Cortex of kidney (tissue), 1 donor: ENCODE measurements at places on chromosomes 2 and 18.

DNA sequence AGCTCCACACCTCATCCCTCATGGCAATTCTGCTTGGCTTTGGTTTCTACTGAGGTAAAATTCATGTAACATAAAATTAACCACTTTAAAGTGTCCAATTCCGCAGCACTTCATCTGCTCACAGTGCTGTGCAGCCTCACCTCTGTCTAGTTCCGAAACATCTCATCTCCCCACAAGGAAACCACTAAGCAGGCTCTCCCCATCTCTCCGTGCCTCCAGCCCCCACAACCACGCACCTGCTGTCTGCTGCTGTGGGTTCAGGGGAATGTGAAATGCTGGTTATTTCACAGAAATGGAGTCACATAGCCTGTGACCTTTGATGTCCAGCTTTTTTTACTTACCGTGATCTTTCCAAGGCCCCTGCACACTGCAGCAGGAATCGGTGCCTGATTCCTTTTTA lies 7.7 kb upstream of the GPC1 start:
- no peak for DNase-seq

DNA sequence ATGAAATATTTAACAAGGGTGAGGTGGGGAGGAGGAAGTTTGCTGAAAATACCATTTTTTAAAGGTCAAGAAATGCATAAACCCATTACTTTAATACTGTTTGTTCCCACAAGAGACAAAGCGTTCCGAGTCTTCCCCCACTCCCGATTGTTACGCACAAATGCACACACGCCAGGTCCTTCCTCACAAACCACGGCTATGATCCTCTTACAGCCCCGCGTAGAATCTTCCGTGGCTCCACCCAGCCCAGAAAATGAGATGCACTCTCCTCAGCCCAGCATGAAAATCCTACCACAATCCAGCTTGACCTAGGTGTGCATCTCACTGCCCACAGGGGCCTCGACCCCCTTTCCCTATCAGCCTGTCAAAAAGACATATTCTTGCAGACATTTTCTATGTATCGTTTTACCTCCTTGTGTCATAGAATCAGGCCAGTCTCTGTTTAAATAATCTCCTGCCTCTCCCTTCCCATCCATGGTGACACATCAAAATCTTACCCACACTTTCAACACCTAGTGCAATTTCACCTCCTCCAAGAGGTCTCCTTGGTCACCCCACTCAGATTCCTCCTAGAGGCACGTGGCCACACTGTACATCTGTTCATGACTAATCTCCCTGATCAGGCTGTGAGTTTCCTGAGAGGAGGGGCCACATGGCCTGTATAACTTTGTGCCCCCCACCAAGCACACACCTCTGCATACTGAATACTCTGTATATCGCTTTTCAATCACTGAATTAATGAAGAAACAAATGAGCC lies 491.0 kb upstream of the KLHL29 start:
- no peak for DNase-seq

DNA sequence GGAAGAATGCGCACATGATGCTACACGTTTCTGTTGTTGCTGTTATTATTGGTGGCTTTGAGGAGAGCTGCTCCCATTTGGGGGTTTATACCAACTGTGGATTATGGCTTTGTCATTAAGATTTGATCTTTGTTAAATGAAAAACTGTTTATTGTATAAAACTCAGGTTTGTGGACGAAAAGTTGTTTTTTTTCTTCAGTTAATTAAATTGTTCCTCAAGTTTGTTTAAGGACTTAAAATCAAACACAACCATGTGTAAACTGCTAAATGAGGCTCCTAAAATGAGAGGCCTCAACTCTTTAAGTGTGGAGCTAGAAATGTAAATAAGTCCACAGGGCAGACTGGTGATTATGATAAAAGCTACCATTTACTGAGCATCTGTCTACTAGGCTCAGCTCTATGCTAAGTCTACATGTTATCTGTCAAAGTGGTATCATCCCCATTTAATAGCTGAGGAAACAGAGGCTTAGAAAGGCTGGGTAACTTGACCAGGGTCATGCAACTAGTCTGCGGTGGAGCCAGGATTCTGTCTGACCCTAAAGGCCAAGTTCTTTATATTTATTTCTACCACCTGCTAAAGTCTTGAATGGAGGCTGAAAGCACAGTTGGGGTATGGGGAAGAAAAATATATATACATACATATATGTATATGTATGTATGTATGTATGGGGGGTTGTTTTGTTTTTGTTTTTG lies 4.1 kb downstream of the MYCN start:
- no peak for DNase-seq

DNA sequence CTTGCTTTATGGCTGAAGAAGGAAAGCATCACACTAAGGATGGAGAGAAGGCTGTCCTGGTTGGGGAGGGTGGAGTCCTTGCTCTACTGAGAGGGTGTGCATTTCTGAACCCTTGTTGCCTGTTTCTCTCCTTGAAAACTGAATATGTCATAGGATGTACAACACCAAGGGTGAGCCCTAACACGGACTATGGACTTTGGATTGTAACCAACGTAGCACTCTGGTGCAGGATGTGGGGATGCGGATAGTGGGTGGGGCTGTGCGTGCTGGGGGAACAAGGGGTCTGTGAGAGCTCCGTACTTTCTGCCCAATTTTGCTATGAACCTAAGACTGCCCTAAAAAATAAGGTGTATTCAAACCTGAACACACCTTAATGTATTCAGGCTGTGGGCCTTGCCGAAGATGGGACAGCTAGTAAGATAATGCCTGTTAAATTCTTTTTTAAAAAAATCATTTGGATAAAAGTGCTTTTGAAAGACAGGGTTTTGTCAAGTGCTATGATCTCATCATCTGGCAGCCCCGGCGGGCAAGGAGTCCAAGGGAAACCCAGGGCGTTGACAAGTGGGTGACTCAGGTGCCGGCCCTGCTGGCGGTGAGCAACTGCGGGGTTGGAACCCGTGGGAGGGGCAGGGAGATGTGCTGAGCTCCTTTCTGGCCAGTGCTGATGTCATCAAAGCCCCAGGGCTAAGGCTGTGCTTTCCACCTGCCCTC lies 54.0 kb downstream of the GATA6 start:
- no peak for DNase-seq

DNA sequence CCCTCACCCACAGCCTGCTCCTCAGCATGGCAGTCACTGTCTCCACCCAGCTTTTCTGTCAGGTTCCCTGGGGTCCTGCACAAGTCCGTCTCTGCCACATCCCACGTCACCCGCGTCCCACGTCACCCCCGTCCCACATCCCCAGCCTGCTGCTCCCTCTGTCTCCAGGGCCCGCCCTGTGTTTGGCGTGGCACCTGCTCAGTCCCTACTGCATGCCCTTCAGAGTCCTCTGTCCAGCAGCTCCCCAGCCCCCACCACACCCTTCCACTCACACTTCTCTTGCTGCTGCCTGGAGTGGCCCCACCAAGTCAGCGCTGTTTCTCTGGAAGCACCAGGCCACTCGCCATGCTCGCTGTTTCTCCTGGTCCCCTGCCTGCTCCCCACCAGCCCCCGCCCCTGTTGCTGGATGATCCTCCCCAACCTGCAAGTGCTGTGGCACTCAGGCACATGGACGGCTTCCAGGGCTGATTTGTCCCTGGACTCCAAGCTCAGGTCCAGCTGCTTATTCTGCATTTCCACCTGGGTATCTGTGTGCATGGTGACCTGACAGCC lies 18.8 kb downstream of the ATG4B start:
- DNase-seq: no peak

DNA sequence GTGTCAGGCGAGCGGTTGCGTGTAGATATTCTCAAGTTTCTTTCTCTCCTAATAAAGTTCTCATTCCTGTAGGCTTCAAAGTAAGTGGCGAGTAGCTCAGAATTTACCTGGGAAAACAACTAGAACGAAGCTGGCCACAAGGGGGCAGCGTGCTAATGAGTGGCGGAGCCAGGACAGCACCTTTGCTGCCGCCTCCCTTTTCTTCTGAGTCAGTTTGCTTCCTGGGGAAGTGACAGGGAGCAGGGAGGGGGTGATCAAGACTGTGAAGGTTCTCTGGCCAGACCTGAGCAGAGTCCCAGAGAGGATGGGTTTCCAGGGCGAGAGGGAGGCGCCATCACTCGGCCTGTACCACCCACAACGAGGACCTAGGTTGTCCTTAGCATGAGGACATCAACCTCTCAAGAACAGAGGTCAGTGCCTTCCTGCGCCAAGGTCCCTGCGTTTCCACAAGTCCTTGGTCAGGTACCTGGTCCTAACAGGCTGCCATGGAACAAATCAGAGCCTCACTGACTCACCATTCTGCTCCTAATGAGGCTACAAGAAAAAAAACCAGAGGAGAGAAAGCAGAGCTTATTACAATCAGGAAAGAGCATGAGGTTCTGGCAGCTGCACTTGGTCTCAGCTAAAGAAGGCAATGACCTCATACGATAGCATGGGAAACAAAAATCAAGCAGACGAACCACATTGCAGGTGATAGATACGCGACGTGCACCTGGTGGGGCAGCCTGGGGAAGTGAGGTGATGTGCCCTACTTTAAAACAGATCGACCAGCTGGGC lies 98.7 kb downstream of the PLB1 start:
- no peak for DNase-seq

DNA sequence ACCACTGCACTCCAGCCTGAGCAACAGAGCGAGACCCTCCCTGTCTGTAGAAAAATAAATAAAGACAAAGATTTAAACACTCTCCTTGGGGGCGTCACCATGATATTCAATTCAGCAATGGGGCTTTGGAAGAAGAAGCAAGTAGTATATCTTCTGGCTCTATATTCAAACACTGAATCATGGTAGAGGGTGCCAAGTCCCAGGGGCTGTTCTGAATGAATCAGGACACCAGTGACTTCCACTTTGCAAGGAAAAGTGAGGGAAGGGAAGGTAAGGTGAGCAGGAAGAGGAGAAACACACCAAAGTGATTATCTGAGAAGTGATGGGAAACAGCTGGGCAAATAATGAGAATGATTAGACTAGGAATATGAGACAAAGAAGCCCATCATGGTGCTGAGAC lies 80.5 kb downstream of the AAK1 start:
- no peak for DNase-seq

DNA sequence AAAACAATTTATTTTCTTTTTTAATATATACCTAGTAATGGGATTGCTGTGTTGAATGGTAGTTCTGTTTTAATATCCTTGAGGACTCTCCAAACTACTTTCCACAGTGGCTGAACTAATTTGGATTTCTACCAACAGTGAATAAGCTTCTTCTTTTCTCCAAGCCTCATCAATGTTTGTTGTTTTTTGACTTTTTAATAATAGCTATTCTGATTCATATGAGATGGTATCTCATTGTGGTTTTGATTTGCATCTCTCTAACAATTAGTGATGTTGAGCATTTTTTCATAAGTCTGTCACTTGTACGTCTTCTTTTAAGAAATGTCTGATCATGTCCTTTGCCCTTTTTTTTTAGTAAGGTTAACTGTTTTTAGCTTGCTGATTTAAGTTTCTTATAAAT lies 863.3 kb downstream of the CNTNAP5 start:
- DNase-seq: no peak

GRCh38 chr2:198134293-198134955 lies 330.0 kb downstream of the PLCL1 start:
- no peak for DNase-seq

- DNase-seq: no peak
Observed at GRCh38 chr2:215612786-215613185, 176.9 kb upstream of the FN1 start.

DNA sequence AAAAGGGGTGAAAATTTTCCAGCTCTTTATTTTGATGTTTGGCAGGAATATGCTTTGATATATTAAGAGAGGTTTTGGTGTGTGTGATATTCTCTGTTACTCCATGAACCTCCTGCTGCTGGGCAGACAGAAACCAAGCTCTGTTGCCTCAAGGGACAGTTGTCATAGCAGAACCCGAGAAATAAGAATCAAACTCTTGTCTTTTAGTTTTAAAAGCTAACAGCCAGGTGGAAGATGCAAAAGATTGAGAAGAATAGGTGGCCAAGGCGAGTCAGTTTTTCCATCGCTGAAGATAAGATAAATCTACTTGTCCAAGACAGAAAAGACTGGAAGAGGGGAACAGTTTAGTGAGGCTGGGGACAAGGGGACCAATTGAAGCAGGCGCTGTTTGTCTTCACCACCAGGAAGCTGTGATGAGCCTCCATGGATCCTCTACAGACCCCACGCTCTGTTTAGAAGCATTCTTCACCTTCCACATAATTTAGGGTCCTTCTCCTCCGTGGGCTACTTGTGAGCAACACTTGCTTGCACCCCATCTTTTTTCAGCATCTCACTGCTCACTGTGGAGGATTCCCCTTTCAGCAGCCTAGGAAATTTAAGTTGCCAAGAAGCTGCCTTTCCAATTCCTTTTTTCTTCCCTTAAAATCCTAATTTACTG lies 23.9 kb downstream of the PMAIP1 start:
- DNase-seq: no peak

DNA sequence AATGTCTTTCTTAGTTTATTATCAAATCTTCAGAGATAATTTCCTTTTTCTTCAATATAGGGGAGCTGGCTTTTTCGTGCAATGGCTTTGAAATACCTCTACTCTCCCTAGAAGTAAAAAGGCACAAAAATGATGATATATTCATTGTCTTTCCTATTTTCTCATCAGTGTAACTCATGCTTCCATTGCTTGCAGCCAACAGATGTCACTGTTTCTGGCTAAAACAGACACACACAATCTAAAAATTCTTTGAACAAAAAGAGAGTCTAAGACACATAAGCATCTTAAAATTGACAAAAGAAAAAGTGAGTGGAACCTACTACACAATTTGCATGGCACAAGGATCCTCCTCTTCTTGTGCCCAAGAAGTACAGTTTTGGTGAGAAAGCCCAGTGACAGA lies 448.7 kb upstream of the VRK2 start:
- DNase-seq: no peak

GRCh38 chr2:72111061-72111460 lies 36.6 kb downstream of the CYP26B1 start:
- no peak for DNase-seq

DNA sequence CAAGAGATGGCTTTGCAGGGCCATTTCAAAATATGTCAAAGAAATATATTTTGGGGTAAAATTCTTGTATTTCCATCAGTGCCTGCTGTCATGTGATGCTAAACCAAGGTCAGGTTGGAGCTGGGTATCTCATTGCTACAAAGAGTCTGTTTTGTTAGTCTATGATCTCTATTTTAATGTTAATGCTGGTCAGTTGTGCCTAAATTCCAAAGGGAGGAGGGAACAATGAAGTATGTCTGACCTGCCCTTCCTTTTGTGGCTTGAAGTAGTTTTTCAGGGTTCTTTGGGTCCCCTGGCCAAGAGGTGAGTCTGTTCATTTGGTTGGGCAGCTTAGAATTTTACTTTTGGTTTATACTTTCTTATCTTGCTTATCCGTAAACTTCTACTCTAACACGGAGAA lies 61.6 kb upstream of the DYNAP start:
- no peak for DNase-seq

GRCh38 chr2:172739661-172740266 lies 4.1 kb downstream of the RAPGEF4 start:
- no peak for DNase-seq

DNA sequence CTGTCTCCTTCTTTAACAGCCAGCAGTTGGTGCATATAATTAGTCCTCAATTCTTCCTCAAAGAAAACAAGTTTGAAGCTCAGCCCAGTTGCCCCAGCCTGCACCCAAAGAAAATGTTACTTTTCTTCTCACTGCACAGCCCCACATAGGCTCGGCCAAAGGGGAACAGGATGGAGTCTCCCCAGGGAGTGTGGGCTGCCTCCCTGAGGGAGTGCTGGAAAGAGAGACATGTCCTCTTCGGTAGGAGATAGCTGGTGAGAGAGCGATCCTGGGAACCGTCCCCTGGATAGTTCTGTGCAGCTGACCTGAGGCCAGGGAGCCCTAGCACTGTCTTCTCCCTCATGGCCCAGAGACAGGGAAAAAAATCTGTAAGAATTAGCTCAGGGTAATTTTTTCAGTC lies 37.9 kb upstream of the CD207 start:
- DNase-seq: no peak
